ENCODE measurements at places on chromosomes 1 and 21. TPM values are rescaled to one million over a fixed set of nuclear protein-coding genes. Genes with fewer than 3 reads are reported as not detected.
A peak's percentile ranks its signal among the peaks of the same experiment; 100 is the strongest.

DNA sequence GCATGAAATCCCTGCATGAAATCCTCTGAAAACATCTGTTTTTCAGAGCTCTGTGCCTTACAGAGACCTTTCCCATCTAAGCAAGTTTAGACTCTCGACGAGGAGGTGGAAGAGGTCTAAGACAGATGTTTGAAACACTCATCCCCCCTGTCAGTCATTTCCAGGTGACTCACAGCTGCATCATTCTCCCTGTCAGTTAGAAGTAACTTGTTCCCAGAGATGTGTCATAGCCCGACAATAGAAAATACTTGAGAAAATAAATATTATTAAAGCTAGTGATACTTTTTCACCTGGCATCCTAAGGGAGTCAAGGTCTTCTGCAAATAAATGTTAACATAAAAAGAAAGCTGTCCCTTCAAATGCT lies 41.6 kb upstream of the SEC16B start:
- H3K4me1 ChIP-seq = no peaks in the 10 kb centered on the region
- no peak overlapping the region for H3K4me3 ChIP-seq
- H3K36me3 ChIP-seq = no peaks in the 10 kb centered on the region
- H3K27me3 ChIP-seq = no peaks in the 10 kb centered on the region
- no peak for DNase-seq
- H3K27ac ChIP-seq = no peak overlapping the region

DNA sequence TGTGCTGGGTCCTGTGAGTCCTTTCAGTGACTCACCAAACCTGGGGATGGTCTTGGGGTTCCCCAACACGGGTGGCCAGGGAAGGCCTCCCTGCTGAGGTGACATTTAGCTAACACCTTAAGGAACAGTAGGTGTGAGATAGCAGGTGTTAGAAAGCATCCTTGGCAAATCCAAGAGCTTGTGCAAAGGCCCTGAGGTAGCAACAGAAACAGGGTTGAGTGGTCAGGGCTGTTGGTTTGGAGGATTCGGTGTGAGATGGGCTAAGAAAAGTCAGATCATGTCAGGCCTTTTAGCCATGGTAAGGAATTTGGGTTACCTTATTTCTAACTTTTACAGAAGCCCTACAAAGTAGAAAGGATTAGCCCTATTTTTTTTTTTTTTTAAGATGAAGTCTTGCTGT lies 343.0 kb downstream of the CAMTA1 start:
- no peak overlapping the region for H3K27ac ChIP-seq
- DNase-seq = no peak
- no peaks in the 10 kb centered on the region for H3K36me3 ChIP-seq

GRCh38 chr1:189726806-189727205 lies 750.9 kb downstream of the BRINP3 start:
- no peaks in the 10 kb centered on the region for H3K36me3 ChIP-seq
- H3K4me1 ChIP-seq = no peaks in the 10 kb centered on the region
- no peaks in the 10 kb centered on the region for H3K27me3 ChIP-seq
- DNase-seq = no peak

- H3K4me3 ChIP-seq = no peak overlapping the region
- no peak overlapping the region for H3K27ac ChIP-seq
- H3K4me1 ChIP-seq = no peaks in the 10 kb centered on the region
- no peak for DNase-seq
- no peaks in the 10 kb centered on the region for H3K27me3 ChIP-seq
Observed at GRCh38 chr21:15272171-15272570, 207.4 kb upstream of the NRIP1 start.

DNA sequence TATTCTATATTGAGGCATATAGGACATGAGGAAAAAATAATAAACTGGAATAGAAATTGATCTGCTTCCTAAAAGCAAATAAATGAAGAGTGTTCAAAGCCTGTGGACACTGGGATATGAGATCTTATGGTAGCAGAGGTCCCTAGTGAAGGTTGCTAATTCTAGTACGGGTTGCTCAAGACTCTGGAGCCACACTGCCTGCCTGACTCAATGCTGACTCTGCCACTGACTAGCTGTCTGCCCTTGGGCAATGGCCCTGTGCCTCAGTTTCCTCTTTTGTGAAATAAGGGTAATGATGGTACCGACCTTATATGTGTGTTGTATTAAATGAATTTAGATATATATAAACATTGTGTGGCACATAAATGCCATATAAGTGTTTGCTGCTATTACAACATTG lies 59.0 kb upstream of the C1orf53 start:
- no peak overlapping the region for H3K27ac ChIP-seq
- H3K4me3 ChIP-seq = no peak overlapping the region
- H3K4me1 ChIP-seq = no peaks in the 10 kb centered on the region
- DNase-seq = no peak
- H3K36me3 ChIP-seq = no peaks in the 10 kb centered on the region
- no peaks in the 10 kb centered on the region for H3K27me3 ChIP-seq

- no peak for DNase-seq
- H3K4me1 ChIP-seq = peaks cover 5% of the 10 kb centered on the region
- H3K27me3 ChIP-seq = no peaks in the 10 kb centered on the region
Observed at GRCh38 chr1:27393641-27394281, 1.3 kb downstream of the GPR3 start.

GRCh38 chr1:225845571-225846259 lies 35.8 kb downstream of the EPHX1 start:
- no peaks in the 10 kb centered on the region for H3K36me3 ChIP-seq
- no peaks in the 10 kb centered on the region for H3K27me3 ChIP-seq
- no peak overlapping the region for H3K27ac ChIP-seq
- DNase-seq = peak; percentile 69

GRCh38 chr1:154431586-154432373 lies 26.6 kb downstream of the IL6R start:
- no peak overlapping the region for H3K4me3 ChIP-seq
- DNase-seq = no peak
- H3K27me3 ChIP-seq = no peaks in the 10 kb centered on the region
- peak overlapping the region; percentile 21 for H3K27ac ChIP-seq
- H3K4me1 ChIP-seq = peaks cover 20% of the 10 kb centered on the region

GRCh38 chr21:42553435-42553834 lies 39.8 kb downstream of the SLC37A1 start:
- H3K27ac ChIP-seq = no peak overlapping the region
- no peak overlapping the region for H3K4me3 ChIP-seq
- no peaks in the 10 kb centered on the region for H3K4me1 ChIP-seq
- peaks cover 5% of the 10 kb centered on the region for H3K36me3 ChIP-seq

- no peak for DNase-seq
- no peaks in the 10 kb centered on the region for H3K36me3 ChIP-seq
- peaks cover under 1% of the 10 kb centered on the region for H3K4me1 ChIP-seq
- no peaks in the 10 kb centered on the region for H3K27me3 ChIP-seq
Observed at GRCh38 chr1:203296460-203297073, 8.8 kb upstream of the BTG2 start.

FAM78B gene
- total RNA-seq = 0.69 TPM

SLC30A10 gene
- 10.5 TPM for total RNA-seq

HSPA6 gene
- total RNA-seq = 1.0 TPM

FLG2 gene
- not detected for total RNA-seq

TNFRSF9 gene
- total RNA-seq = 0.17 TPM
